Brain microvascular endothelial cell (primary cell): ENCODE measurements at places on chromosomes 1 and 21.
A peak's percentile ranks its signal among the peaks of the same experiment; 100 is the strongest.

GRCh38 chr1:45488666-45489377 lies 2.1 kb downstream of the TESK2 start:
- no peak for DNase-seq

- no peak for DNase-seq
Observed at GRCh38 chr1:219529116-219529515, 83.8 kb downstream of the ZC3H11B start.

- DNase-seq: no peak
Observed at GRCh38 chr1:218931324-218931723, 242.4 kb upstream of the LYPLAL1 start.

DNA sequence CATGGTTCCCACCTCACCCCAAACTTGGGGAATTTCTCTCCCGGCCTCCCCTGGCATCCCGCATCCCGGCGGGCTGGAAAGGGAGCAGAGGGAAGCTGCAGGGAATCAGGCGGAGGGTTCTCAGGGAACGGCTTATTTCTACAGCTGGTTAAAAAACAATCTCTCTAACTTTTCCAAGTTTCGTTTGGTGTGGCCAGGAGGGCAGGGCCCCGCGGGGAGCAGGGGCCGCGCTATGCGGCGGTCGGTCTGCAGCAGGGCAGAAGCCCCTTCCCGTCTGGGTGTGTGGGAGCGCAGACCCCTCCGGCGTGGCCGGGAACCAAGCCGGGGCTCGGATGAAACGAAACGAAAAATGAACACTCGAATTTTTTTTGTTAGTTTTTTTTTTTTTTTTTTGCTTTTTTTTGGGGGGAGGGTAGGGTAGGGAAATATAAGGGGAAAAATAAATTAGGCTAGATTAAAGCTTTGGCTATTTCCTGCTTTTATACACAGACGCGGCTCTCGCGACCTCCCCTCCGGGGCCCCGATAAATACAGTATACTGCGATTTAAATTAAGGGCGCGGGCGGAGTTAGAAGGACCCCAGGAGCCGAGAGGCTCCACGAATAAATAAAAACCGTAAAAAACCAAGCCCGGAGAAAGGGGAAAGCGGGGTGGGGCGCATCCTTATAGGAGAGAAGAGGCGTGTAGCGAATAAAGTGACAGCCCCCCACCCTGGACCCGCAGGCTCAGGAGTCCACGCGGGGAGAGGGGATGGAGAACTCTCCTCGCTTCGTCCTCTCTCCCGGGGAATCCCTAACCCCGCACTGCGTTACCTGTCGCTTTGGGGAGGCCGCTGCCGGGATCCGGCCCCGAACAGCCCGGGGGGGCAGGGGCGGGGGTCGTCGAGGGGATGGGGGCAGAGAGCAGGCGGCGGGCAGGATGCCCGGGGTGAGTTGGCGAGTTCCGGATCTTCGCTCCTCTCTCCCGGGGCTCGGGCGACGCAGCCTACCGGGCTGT lies 2.1 kb downstream of the POU3F1 start:
- no peak for DNase-seq

DNA sequence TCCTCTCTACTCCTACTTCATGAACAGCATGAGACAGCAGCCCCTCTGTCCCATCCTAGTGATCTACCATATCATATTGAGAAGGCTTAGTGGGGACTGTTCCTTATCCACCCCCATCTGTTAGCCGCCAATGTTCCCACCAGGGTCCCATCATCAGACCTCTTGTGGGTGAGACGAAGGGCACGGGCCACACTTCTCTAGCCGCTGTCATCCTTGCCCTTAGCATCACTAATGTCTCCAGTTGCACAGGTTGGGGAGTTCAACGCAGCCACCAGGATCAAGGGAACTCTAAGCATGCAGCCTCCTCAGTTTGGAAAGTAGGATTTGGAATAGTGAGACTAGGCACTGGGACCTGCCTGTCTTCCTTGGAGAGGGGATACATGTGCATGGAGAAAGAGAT lies 20.1 kb downstream of the INKA2 start:
- no peak for DNase-seq

DNA sequence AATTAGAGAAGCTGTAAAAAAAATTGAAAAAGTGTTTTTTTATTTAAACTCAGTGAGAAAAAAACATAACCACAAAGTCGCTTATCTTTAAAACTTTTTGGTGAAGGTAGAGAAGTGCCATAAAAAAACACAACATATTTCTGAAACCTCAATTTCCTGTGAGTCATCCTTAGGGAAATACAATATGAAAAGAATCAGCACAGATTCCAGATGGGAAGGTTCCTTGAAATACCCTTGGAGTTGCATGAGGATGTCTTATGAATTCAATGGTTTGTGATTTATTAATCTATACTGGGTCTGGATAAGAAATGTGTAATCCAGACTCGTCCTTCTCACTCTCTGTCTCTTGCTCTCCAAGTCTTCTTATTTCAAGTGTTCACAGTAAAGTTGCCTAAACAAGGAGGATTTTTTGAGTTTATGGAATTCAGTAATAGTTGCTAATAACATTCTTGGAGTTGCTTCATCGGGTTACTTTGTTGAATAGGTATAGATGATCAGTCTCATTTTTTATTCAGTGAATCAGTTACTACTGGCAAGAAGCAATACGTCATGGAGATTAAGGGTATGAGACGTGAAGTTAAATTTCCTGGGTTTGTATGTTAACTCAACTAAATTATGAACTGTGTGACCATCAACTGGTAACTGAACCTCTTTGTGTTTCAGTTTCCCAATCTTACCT lies 191.4 kb downstream of the KCNK2 start:
- DNase-seq: peak; percentile 11

GRCh38 chr1:48026275-48026674 lies 29.1 kb upstream of the TRABD2B start:
- no peak for DNase-seq

DNA sequence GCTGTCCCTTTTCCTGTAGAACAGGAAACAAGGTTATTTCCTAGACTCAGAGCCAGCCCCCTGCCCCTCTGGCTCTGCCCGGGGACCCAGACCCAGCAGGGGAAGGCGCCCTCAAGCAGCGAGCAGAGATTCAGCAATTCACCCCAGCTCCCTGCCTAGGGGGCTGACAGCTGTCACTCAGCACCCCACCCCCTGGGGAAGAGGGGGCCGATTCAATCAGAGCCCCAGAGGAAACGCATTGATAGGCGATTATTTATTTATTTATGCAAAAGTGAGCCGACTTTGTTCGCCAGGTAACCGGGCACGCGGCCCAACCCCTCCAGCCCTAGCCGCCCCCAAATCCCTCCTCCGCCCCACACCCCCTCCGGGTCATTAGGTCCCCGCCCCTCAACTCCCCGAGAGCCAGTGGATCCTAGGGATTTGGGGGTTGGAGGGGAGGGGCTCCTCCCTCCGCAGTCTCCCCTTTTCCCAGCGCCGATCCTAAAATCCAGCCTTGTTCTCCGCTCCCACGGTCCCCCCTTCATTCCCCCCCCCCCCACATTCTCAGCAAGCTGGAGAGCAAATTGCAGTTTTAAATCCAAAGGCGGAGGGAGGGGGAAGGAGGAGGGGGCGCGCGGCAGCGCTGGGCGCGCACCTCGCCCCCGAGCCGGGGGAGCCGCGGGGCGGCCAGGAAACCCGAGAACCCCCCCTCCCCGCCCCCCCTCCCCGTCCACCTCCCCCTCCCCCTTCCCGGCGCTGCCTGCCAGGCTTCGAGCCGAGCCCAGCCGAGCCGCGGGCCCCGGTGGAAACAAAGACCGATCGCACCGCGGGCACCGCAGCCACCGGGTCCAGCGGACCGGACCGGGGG lies 1.3 kb downstream of the AHDC1 start:
- no peak for DNase-seq

DNA sequence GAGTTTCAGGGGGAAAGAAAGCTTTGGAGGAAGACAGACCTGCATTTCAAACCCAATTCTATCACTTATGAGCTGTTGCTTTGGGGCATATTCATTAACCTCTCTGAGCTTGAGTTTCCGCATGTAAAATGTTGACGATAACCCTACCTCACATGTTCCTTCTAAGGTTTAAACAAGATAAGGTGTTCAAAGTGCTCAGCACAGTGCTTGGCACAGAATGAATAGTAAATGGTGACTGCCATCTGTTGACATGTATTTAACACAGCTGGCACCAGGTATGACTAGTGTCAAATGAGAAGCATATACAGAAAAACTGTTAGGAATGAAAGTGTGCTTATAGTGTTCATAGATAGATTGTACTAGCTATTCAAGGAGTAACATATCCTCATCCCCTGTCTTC lies 155.5 kb downstream of the PTGER3 start:
- DNase-seq: no peak

DNA sequence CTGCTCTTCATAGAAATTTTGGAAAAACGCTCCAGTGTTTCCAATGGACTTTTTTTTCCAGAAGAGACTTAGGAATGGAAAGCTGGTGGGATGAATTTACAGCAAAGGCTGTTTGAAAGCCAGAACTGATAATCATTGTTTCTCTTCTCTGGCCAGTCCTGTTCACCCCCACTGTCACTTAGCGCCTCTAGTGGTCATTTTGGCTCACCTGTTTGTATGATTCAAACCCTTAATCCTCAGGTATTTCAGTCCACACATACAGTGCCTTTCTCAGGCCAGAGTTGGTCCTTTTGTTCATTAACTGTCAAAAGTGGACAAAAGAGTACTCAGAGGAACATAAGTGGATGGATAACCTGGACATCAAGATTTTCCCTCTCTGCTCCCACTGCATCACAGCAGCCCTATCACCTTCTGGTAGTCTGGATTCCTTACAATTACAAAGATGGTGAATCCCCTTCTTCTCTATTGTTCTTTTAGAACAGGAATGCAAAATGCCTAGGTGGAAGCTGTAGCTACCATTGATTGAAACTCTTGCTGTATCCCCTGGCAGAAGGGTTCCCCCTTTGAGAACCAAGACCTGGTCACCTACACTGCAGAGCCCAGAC lies 177.6 kb upstream of the OLFM3 start:
- no peak for DNase-seq

GRCh38 chr1:183388735-183389134 lies 29.4 kb downstream of the NMNAT2 start:
- DNase-seq: no peak

- no peak for DNase-seq
Observed at GRCh38 chr21:37273911-37274690, 7.0 kb upstream of the VPS26C start.

DNA sequence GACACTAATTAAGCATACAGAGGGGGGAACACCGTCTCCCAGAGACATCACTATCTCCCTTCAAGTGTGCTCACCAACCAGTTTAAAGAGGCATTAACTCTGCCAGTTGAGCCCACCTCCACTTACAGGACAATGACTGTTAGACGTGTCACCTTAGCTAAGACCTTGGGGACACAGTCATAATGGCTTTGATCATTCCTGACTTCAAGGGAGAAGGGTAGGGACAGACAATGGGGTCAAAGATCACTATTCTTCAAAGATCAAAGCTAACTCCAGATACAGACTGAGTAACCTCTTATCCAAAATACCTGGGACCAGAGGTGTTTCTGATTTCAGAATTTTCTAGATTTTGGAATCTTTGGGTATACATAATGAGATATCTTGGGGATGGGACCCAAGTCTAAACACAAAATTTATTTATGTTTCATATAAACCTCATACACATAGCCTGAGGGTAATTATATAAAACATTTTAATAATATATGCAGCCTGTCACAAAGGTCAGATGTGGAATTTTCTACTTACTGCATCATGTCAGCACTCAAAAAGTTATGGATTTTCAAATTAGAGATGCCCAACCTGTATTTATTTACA lies 246.1 kb downstream of the SLC45A1 start:
- no peak for DNase-seq

- DNase-seq: no peak
Observed at GRCh38 chr21:44723177-44724131, 12.1 kb upstream of the TSPEAR start.
